ENCODE measurements at places on chromosomes 1 and 21. TPM values are rescaled to one million over a fixed set of nuclear protein-coding genes. Genes with fewer than 3 reads are reported as not detected.
A peak's percentile ranks its signal among the peaks of the same experiment; 100 is the strongest.

DNA sequence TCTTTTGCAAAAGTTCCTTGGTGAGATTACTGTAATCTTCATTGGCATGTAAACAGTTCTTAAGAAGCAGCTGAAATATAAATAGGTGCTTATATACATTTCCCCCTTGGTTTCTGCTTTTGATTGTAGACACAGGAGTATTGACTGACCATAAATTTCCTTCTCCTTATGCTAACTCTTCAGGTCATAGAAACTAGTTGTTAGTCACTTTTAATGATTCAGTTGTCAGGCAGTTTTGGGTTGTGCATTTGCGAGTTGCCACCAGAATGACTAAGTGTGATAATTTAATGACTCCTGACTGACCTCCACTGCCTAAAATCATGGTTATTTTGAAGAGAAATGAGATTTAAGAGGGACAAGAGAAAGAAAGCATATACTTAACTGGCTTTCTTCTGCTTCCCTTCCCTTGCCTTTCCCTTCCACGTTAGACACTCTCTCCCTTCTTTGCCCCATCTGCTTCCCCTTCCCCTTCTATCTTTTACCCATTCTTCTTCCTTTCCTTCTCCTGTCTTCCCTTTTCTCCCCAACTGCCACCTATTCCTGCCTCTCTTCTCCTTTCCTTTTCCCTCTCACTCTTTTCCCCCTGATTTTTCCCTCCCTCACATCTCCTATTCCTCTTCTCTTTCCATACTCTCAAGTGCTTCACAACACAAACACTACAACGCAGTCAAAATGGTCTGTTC is 12.3 kb downstream of the ZMPSTE24 start:
- no peaks in the 10 kb centered on the region for H3K27me3 ChIP-seq
- peaks cover 5% of the 10 kb centered on the region for H3K4me1 ChIP-seq
- DNase-seq = no peak
- peaks cover 20% of the 10 kb centered on the region for H3K36me3 ChIP-seq

GRCh38 chr1:171501305-171502024 is 16.1 kb downstream of the PRRC2C start:
- no peak for DNase-seq
- peaks cover 20% of the 10 kb centered on the region for H3K36me3 ChIP-seq
- peak overlapping the region; percentile 54 for H3K27ac ChIP-seq
- H3K27me3 ChIP-seq = no peaks in the 10 kb centered on the region
- H3K4me1 ChIP-seq = peaks cover 65% of the 10 kb centered on the region
- H3K4me3 ChIP-seq = no peak overlapping the region

DNA sequence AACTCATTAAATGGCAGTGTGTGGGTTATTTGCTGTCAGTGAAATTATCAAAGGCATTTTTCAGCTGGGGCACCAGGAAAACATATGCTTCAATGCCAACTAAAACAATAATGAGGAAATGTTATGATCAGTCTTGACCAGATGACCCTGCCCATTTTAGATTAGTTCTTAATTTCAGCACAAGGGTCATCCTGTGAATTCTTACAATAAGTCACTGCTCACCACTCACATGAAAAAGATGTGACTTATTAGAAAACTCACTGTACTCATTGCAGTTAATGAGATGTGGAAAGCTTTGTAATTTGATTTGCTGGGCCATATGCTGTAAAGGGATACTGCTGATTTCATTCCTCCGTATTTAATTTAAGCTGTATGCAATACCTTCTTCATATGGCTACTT is 178.5 kb upstream of the LMO4 start:
- no peak overlapping the region for H3K27ac ChIP-seq
- H3K4me3 ChIP-seq = no peak overlapping the region
- no peak for DNase-seq

DNA sequence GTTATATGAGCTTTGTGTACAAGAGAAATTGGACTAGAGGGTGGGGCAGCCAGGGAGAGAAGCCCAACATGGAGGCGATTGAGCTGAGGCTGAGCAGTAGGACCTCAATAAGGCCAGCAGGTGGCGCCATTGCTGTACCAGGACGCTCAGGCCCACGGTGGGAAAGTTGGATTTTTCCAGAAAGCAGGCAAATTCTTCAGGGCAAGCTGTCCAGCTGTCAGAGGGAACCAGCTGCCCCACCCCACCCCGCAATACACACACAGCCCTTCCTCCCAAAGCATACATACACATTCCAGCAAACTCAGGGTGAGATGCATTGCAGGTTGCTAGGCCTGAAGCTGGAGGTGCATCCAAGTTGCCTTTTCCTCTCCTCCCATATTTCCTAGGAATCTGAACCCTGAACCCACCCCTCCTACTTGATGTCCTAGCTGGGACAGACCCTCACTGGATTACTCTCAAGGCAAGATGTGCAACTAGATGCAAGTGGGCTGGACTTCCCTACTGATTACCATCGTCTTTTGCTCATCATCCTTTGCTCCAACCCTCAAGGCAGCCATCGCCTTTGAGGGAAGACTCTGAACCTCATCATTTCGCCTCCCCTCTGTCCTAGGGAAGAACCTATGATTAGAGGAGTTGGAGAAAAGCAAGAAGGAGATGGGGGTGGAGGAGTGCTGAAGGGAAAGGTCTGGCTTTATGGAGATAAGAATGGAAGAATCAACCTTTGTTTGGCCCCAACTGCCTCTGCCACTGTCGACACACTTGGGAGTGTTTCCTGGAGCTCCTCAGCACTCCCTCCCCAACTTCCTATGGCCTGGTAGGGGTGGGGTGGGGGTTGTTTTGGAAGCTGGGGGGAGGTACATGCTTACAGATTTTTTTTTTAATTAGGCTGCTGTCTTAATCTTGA is 25.5 kb downstream of the CD34 start:
- peaks cover 29% of the 10 kb centered on the region for H3K4me1 ChIP-seq
- no peak overlapping the region for H3K4me3 ChIP-seq
- H3K36me3 ChIP-seq = no peaks in the 10 kb centered on the region
- H3K27me3 ChIP-seq = peaks cover 12% of the 10 kb centered on the region
- H3K27ac ChIP-seq = peak overlapping the region; percentile 67

DNA sequence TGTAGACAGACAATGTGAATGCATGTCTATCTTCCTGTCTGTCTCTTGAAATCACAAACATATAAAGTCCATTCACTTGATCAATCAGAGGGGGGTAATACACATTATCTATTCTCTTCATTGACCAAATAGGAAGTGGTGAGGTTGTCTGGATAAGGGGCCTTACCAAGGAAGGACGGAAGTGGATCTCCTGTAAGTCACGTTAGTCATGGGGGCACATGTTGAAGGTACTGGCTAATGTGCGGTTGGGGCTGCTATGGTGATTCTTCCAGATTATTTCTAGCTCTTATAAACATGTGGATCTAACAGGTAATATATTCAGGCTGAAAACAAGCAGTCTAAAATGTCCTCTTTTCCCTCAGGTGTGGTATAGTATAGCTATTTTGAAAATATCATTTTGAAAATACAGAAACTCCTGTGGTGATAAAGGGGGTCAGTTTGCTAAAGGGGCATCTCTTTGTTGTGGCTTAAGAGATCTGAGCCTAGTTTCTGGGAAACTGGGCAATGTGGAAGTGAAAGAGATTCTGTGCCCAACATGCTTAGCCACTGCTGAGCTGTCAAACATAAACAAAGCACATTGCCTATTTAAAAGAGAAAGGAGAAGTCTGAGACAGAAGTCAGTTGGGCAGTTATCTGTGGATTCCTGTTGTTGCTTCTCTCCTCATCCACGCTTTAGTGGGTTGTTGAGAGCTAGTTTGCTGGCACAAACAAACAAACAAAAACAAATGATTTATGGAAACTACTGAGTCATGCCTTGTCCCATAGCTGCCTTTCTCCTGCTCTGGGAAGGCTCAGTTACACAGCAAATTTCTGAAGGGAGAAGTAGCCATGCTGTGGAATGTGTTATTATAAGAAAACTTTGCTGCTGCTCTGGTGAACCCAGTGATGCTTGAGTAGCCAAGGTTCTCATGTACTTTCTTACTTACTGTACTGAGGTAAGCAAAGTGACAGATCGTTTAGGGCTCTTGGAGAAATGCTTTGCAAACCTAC is 166.9 kb downstream of the HLX start:
- H3K27ac ChIP-seq = peak overlapping the region; percentile 93
- peaks cover 11% of the 10 kb centered on the region for H3K36me3 ChIP-seq
- H3K4me1 ChIP-seq = peaks cover 60% of the 10 kb centered on the region
- H3K27me3 ChIP-seq = no peaks in the 10 kb centered on the region

DNA sequence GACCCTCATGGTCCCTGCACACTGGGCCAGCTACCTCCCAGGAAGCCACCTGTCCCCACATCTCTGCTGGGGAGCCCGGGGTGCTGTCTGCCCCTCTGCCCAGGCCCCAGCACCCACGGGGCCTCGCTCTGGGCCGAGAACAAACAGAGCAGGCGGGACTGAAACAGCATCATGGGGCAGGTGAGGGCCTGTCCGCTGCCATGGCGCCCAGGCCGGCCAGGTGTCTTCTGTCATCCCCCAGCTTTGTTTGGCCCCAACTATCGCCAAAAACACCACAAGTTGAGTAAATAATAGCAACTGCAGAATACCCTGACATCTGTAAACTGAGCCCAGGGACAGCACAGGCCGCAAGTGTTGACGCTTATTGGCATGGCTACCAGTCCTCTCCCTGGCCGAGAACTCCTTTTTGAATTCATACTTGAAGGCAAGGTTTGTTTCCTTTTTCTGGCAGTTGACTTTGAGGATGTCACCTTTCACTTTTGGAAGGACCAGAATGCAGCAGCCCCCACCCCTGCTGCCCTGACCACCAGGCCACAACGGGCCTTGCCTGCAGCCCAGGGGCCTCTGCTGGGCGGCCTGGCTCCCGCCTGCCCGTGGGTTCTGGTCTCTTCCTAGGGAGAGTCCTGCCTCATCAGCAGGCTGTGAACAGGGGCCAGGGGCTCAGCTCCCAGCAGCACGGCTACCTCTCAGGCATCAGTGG is 152.7 kb downstream of the CASZ1 start:
- no peaks in the 10 kb centered on the region for H3K27me3 ChIP-seq
- H3K27ac ChIP-seq = no peak overlapping the region
- DNase-seq = no peak
- H3K36me3 ChIP-seq = no peaks in the 10 kb centered on the region

- DNase-seq = no peak
- H3K4me3 ChIP-seq = no peak overlapping the region
- peaks cover 17% of the 10 kb centered on the region for H3K27me3 ChIP-seq
- peak overlapping the region; percentile 8 for H3K27ac ChIP-seq
- no peaks in the 10 kb centered on the region for H3K4me1 ChIP-seq
These were observed 378.9 kb downstream of the KCNH1 start for GRCh38 chr1:210754878-210755665.

- H3K4me1 ChIP-seq = no peaks in the 10 kb centered on the region
- H3K36me3 ChIP-seq = no peaks in the 10 kb centered on the region
- no peaks in the 10 kb centered on the region for H3K27me3 ChIP-seq
- no peak for DNase-seq
These were observed 318.8 kb upstream of the NRIP1 start for GRCh38 chr21:15383588-15383987.

DNA sequence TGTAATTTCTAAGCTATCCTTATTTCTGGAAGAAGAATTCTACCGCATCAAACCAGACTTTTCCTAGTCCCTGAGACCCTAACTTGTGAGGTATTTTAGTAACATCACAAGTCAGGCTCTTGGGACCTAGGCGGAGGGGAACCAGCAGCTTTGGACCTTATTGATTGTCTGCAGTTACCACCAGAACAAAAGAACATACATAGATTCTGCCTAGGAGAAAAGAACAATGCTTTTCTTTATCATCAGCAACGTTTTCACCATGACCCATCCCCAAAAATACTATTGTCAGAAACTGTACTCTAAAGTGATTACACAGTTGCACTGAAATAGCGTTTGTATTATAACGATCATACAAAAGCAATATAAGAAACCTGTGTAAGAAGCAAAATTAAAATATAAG is 860.4 kb downstream of the USP25 start:
- H3K4me3 ChIP-seq = no peak overlapping the region
- no peak for DNase-seq
- H3K27me3 ChIP-seq = no peaks in the 10 kb centered on the region
- no peak overlapping the region for H3K27ac ChIP-seq
- H3K36me3 ChIP-seq = no peaks in the 10 kb centered on the region

- H3K27me3 ChIP-seq = no peaks in the 10 kb centered on the region
- no peak for DNase-seq
- no peak overlapping the region for H3K27ac ChIP-seq
- H3K36me3 ChIP-seq = peaks cover 5% of the 10 kb centered on the region
- H3K4me1 ChIP-seq = peaks cover 12% of the 10 kb centered on the region
- peak overlapping the region; percentile 50 for H3K4me3 ChIP-seq
These were observed 35.0 kb downstream of the GIPC2 start for GRCh38 chr1:78080767-78081166.

GRCh38 chr1:201146626-201147390 is 7.5 kb downstream of the TMEM9 start:
- DNase-seq = no peak
- peaks cover 40% of the 10 kb centered on the region for H3K36me3 ChIP-seq
- no peak overlapping the region for H3K4me3 ChIP-seq
- H3K27me3 ChIP-seq = no peaks in the 10 kb centered on the region

- peaks cover 26% of the 10 kb centered on the region for H3K4me1 ChIP-seq
- H3K4me3 ChIP-seq = peak overlapping the region; percentile 37
- H3K27ac ChIP-seq = no peak overlapping the region
- H3K27me3 ChIP-seq = no peaks in the 10 kb centered on the region
These were observed 1.2 kb upstream of the TNFRSF4 start for GRCh38 chr1:1215080-1215676.

- no peaks in the 10 kb centered on the region for H3K36me3 ChIP-seq
- no peak for DNase-seq
- H3K4me1 ChIP-seq = peaks cover 21% of the 10 kb centered on the region
- no peak overlapping the region for H3K4me3 ChIP-seq
These were observed 2.7 kb upstream of the SAMSN1 start for GRCh38 chr21:14548779-14549178.

DNA sequence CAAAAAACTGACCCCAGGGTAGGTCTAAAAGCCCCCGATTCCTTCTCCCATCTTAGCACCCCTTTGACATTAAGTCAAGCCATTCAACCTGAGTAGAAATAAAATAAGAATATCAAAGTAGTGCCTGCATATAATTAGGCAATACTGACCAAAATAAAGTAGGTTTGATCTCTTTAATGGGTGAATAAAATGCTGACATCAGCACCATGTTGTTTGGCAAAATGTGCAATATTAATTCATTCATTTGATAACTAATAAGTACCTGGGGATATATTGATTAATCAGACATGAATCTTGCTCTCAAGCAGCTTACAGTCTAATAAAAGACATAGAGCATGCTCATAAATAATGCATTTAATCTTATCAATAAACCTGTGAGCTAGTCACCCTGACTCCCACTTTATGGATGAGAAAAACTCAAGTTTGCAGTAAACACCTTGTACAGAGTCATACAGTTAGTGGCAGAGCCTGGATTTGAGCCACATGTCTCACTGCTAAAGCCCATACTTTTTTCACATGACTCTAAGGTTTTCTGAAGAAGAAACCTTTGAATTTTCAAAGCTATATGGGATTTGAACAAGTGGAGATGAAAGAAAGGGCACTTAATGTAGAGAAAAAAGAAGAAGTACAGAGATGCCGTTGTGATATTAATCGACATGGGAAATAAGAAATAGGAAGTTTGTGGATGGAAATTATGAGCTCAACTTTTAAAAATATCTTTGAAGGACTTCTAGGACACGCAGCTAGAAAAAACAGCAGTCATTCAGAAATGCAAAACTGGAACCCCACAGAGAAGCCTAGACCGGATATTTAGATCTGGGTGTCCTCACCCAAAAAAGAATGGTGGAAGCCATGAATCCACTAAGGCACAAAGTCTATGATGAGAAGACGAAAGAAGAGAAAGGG is 183.9 kb downstream of the TOMM20 start:
- DNase-seq = peak; percentile 17
- H3K36me3 ChIP-seq = no peaks in the 10 kb centered on the region
- H3K27me3 ChIP-seq = no peaks in the 10 kb centered on the region
- peak overlapping the region; percentile 79 for H3K4me3 ChIP-seq
- H3K4me1 ChIP-seq = peaks cover 32% of the 10 kb centered on the region
- H3K27ac ChIP-seq = peak overlapping the region; percentile 79

PLA2G5 gene
- polyA plus RNA-seq = not detected

SELL gene
- 1,894 TPM for polyA plus RNA-seq

LDLRAD1 gene
- not detected for polyA plus RNA-seq

C1orf226 gene
- not detected for polyA plus RNA-seq

BROX gene
- 19.0 TPM for polyA plus RNA-seq

C1orf87 gene
- polyA plus RNA-seq = not detected

LRRC3 gene
- 0.12 TPM for polyA plus RNA-seq

VAMP3 gene
- polyA plus RNA-seq = 37.7 TPM
